SJCRH30 (cell line): ENCODE measurements at places on chromosomes 7 and 10. TPM values are rescaled to one million over a fixed set of nuclear protein-coding genes. Genes with fewer than 3 reads are reported as not detected.
A peak's percentile ranks its signal among the peaks of the same experiment; 100 is the strongest.

Gene DPP6
- total RNA-seq: not detected in 2 replicates

Gene ZNF117
- total RNA-seq: 7.1 and 9.8 TPM in 2 replicates

Gene CTBP2
- 67.8 and 69.0 TPM in 2 replicates for total RNA-seq

DNA sequence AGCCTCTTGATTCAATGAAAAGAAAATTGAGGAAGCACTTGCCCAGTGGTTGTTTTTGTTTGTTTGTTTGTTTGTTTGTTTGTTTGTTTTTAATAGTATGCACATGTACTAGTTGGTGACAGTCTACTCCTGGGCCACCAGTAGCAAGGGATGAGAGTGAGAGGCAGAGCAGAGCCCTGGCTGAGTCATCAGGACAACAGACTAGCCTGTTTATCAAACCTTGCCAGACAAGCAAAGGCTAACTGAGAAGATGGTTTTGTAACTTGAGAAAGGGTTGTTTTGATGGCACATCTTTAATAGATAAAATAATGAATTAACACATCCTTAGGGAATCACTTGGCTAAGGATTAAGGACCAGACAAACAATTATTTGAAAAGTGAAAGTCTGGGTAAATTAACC is 78.1 kb downstream of the INHBA start:
- H3K4me3 ChIP-seq: no peak overlapping the region
- H3K4me1 ChIP-seq: no peaks in the 10 kb centered on the region
- H3K27me3 ChIP-seq: peaks cover 3% of the 10 kb centered on the region; the same call in 1 of the 2 replicates
- H3K36me3 ChIP-seq: no peaks in the 10 kb centered on the region
- no peak overlapping the region for H3K27ac ChIP-seq

GRCh38 chr10:31765541-31765940 is 163.1 kb downstream of the ARHGAP12 start:
- H3K36me3 ChIP-seq: no peaks in the 10 kb centered on the region
- H3K27me3 ChIP-seq: no peaks in the 10 kb centered on the region
- no peak overlapping the region for H3K4me3 ChIP-seq

- no peak overlapping the region for H3K4me3 ChIP-seq
- H3K27me3 ChIP-seq: no peaks in the 10 kb centered on the region
- DNase-seq: peak; percentile 81
- no peaks in the 10 kb centered on the region for H3K36me3 ChIP-seq
Measured at GRCh38 chr7:98733036-98733435, 116.0 kb downstream of the NPTX2 start.

DNA sequence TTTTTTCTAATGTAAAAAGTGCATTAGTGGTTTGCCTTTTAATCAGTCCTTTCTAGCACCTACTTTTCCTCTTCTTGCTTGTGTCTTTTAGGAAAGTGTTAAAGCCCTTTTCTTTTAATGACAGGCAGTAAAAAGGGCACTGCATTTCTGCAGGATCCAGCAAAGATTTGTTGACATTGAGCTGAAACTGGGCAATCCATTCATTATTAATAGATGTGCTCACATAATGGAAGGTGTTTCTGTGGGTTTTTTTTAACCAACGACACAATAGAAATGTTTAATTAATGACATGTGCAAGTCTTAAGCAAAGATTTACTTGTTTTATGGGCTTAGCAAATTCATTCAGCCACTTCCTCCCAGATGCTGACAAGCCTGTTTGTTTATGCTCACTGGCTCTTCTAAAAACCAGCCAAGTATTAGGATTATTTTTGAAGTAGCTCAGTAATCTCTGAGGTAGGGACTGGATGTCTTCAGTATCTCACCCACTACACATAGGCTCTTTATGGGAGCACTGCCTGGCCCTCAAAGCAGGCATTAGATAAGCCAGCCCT is 1201.1 kb downstream of the SORCS1 start:
- H3K4me1 ChIP-seq: no peaks in the 10 kb centered on the region
- no peak for DNase-seq
- H3K27me3 ChIP-seq: no peaks in the 10 kb centered on the region
- no peak overlapping the region for H3K4me3 ChIP-seq
- no peak overlapping the region for H3K27ac ChIP-seq

GRCh38 chr7:1322240-1323110 is 89.8 kb downstream of the UNCX start:
- peak overlapping the region; percentile 31 for H3K4me3 ChIP-seq
- no peaks in the 10 kb centered on the region for H3K36me3 ChIP-seq
- H3K27me3 ChIP-seq: peaks cover 15% of the 10 kb centered on the region
- H3K27ac ChIP-seq: no peak overlapping the region; the same call in 1 of the 2 replicates
- H3K4me1 ChIP-seq: peaks cover 3% of the 10 kb centered on the region; the same call in 1 of the 2 replicates

DNA sequence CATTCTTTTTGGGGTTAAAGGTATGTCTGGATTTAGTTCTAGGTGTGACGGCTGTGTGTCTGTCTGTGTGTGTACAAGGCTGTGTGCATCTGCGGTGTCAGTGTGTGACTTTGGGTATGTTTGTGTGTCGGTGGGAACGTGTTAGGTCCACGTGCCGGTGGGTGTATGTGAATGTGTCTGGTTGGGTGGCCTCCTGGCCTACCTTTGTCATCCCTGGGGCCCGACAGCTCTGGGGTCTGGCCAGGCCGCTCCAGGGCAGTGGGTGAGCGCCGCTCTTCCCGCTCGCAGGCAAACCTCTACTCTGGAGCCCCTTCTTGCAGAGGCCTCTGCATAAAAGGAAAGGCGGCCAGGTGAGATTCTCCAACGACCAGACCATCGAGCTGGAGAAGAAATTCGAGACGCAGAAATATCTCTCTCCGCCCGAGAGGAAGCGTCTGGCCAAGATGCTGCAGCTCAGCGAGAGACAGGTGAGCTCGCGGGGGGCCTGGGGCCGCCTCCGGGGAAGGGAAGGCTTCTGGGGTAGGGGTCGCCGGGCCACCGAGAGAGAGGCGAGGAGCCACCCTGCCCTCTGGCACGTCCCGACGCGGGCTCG is 2.4 kb downstream of the HHEX start:
- no peak for DNase-seq
- no peaks in the 10 kb centered on the region for H3K4me1 ChIP-seq
- H3K36me3 ChIP-seq: no peaks in the 10 kb centered on the region
- no peak overlapping the region for H3K27ac ChIP-seq
- H3K27me3 ChIP-seq: no peaks in the 10 kb centered on the region
- H3K4me3 ChIP-seq: no peak overlapping the region

DNA sequence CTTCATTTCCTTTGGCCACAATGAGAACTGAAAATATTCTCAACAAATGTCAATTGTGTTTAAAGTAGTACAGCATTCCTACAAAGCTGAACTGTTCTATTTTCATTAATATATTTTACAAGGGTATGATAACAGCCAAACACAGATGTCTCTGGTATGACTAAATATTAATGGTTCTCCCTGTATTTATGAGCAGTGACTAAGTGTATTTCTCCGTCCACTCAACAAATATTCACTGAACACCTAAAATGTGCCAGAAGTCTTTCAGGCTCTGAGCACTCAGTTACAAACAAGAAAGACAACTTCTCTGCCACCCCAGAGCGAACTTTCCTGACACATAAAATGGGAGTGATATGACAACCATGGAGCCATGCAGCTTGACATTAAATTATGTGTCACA is 135.6 kb downstream of the VPS41 start:
- no peaks in the 10 kb centered on the region for H3K4me1 ChIP-seq
- H3K4me3 ChIP-seq: no peak overlapping the region
- H3K27me3 ChIP-seq: no peaks in the 10 kb centered on the region
- no peak overlapping the region for H3K27ac ChIP-seq
- peaks cover 11% of the 10 kb centered on the region for H3K36me3 ChIP-seq

- no peak overlapping the region for H3K27ac ChIP-seq
- no peak for DNase-seq
- H3K4me1 ChIP-seq: no peaks in the 10 kb centered on the region
Measured at GRCh38 chr7:148487912-148488311, 102.7 kb upstream of the C7orf33 start.
